Femur (tissue), 1 donor: ENCODE measurements at places on chromosomes 6 and 20.

GRCh38 chr6:113565306-113565705, 291.8 kb upstream of the MARCKS start:
- no peak for DNase-seq

GRCh38 chr6:1678201-1678600, 68.5 kb downstream of the FOXC1 start:
- DNase-seq: no peak

GRCh38 chr6:8180327-8181159, 78.2 kb upstream of the EEF1E1 start:
- DNase-seq: no peak

DNA sequence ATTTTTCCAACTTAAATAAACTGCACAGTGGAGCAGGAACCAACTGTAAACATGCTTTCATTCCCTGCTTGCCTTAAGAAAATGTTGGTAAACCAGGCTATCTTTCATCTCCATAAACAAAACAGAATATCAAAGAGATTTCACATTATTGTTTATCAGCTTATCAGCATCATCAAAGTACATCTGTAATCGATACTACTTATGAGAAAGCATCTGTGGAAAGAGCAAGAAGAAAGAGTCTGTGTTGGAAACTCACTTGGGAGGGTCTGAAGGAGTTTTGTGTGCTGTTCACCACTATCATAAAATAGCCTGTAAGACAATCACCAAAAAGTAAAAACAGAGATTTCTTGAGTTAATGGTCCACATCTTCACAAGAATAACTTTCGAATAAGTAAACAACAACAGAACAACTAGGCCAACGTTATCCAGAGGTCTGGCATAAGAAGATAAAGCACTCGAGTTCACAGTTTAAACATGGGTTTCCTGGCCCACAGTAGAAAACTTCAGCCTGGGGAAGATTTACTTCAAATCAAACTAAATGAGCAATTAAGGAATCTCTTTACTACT, 47.9 kb downstream of the EPB41L2 start:
- DNase-seq: no peak

DNA sequence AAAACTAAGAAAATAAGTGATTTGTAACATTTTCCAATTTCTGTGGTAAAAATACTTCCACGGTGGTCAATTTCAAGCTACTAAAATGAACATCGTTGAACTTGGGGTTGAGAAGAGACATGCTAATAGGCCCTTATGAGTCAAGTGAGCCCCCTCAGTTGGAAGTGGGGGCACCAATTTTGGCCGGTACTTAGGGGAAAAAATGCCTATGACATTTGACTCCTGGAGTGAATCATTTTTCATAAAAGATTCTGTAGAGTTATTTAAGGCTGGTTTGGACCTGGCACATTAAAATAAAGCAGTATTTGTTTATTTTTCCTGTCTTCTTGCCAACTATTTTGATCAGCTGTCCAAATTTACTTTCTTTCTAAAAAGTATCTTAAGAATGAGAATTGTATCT, 32.4 kb upstream of the CAP2 start:
- no peak for DNase-seq

DNA sequence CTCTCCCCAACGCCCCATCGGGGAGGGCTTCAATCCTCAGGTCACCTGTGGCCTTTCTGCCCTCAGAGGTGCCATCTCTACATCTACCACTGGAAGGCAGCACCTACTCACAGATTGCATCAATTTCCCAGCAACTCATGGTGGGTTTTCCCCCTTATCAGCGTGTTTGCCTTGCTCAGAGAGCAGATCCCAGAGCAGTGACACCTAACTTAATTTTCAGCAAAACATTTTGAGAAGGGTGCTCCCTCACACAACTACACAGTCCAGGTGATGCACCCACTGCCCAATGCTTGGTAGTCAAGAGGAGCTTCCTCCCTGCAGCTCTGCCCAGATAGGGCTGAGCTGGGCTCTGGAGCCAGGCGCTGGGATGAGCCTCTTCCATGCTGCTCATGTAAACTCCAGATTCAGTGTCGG, 48.2 kb downstream of the PLG start:
- DNase-seq: no peak

DNA sequence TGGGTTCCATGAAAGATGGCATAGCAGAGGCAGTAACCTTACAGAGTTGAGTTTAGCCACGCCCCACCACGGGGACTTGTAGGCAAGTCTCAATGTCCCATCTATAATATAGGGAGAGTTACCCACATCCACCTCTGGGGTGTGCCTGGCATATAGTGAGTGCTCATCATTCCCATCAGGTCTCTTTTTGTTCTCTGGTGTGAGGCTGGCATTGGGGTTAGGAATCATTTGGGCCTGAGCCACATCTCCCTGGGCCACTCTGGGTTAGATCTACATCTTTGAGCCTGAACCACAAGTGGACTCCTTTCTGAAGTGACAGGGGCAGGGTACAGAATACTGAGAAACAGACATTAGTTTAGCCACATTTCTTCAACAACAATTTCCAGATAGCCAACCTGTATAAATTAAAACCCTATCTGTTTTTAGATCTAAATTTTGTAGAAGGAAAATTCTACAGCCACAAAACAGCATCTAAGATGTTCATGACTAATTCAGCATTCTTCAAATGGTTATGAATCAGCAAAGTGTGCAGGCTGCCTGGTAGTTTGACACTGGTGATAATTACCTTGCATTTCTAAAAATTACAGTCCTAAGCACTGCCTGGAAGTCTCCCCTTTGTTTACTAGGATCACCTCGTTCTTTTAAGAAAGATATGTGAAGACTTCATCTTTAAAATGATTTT, 20.1 kb downstream of the RNF24 start:
- DNase-seq: no peak

DNA sequence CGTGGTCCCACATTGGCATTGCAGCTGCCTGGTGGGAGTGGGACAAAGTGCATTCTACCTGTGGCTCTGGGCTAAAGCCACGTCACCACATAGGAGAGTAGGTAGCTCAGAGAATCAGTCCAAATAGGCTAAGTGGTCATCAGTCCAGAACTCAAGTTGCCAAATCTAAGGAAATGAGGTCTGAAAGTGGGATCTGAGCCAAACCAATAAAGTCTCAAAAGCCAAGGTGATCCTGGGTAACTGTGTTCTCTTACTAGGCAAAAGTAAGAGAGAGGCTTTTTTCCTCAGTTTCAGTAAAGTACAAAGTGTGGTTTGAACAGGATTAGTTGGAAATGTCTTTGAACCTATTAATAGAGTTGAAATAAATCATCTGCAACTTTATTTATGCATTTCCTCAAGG, 68.6 kb upstream of the CNKSR3 start:
- DNase-seq: no peak

- DNase-seq: peak; percentile 86
These were observed 72.7 kb downstream of the TRAM2 start for GRCh38 chr6:52503851-52504781.

DNA sequence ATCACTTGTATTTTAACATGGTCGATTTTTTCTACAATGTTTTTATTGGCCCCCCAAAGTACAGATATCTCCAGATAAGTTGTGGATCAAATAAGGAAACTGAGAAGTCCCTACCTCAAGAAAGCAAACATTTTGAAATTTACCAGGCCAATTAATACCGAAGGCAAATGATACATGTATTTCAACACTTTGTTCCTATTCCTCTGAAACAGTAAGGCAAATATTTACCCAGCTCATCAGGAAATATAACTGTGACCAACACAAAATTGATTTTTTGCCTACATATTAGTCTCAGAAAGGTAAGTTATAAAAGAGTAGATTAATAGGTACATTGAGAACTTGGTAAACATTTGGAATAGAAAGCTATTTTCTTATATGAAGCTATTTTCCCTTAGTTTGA, 51.3 kb upstream of the ADGRF5 start:
- no peak for DNase-seq

DNA sequence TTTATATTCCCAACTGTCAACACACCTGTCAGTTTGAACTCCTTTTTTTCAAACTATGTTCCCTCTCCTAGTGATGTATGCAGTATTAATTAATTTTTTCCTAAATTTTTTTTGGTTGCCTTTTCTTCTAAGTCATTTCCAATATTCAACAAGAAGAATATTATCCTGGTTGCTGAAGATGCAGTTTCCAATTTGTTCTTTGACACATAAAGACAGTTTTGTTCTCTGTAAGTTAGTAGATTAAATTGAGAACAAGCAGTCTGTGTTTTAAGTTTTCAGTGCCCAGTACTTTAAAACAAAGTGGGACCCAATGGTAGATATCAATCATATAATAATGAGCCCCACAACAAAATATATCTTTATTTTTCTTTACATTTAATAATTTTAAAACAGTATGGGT, 47.3 kb downstream of the GJA1 start:
- DNase-seq: no peak

GRCh38 chr6:122374307-122374706, 25.1 kb upstream of the HSF2 start:
- DNase-seq: no peak

DNA sequence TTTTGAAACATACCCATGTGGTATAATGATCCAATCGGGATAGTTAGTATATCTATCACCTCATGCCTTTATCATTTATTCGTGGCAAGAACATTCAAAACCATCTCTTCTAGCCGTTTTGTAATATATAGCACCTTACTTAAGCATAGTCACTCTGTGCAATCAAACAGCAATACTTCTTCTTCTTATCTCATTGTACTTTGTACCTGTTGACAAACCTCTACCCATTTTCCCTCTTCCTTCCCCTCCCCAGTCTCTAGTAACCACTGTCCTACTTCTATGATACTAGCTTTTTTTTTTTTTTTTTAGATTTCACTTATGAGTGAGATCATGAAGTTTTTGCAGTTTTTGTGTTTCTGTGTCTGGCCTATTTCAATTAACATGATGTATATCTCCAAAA, 296.7 kb downstream of the EYS start:
- DNase-seq: no peak

- DNase-seq: no peak
These were observed 19.5 kb downstream of the KIAA0408 start for GRCh38 chr6:127439718-127440117.

GRCh38 chr20:61295249-61295648, 43.2 kb downstream of the CDH4 start:
- DNase-seq: no peak

GRCh38 chr20:49052334-49052733, 6.2 kb downstream of the CSE1L start:
- DNase-seq: no peak

DNA sequence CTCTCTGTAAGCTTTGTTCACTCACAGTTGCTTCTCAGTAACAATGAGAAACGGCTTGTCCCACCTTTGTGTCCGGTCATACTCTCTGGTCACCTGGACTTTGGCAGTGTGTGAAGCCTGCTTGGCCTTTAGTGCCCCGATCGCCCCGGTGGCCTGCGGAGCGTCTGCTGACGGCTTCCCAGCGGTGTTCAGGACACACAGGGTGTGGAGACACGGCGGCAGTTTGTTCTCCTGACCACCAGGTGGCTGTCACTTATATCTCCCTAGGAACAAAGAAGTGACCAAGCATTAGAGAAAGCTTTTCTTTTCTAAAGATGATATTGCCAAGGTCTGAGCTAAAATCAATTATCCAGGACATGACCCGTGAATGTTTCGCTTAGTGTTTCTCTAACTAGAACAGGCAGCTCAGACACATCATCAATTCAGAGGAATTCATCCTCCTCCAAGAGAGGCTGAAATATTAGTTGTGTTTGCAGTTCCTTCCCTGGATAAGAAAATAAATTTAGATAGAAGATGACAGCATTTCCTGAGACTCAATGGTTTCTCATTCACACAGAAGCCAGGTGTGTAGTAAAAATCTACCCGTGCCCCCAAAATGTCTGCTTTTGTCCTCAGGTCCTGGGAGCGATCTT, 167.4 kb upstream of the THBS2 start:
- no peak for DNase-seq

- no peak for DNase-seq
These were observed 15.7 kb downstream of the REM1 start for GRCh38 chr20:31490752-31491151.

DNA sequence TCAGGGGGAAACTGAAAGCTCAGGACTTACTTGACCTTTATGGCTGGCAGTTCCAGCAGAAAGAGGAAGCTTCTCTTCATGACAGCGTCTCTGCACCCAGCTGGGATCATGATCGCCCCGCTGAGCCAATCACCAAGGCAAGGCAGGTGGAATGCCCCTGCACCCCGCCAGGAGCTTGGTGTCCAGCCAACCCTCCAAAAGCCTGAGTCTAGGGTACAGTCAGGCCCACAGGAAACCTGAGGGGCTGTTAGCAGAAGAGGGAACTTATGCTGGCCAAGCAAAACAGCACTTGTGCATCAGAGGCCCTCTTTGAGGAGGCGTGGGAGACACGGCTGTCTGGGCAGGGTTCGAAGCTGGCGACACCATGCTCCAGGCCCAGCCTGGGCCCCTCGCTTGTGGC, 188.3 kb upstream of the GMDS start:
- DNase-seq: no peak

DNA sequence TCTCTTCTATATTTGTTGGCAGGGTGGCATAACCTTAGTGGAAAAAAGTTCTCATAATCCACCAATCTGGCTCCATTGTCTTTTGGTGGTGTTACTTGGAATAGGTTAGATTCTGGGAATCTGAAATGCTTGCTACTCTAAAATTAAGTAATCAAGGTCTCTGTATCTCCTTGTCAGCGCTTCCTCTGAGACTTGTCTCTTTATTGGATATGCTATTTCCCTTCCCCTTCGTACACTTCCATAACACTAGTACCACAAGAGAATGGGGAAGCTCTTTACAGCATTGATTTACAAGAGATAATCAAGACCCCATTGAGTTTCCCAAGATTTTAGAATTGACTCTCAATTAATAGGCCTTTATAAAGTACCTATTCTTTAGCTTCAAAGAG, 280.2 kb downstream of the ADGB start:
- DNase-seq: no peak

- no peak for DNase-seq
These were observed 14.0 kb downstream of the GCNT2 start for GRCh38 chr6:10535193-10535592.

DNA sequence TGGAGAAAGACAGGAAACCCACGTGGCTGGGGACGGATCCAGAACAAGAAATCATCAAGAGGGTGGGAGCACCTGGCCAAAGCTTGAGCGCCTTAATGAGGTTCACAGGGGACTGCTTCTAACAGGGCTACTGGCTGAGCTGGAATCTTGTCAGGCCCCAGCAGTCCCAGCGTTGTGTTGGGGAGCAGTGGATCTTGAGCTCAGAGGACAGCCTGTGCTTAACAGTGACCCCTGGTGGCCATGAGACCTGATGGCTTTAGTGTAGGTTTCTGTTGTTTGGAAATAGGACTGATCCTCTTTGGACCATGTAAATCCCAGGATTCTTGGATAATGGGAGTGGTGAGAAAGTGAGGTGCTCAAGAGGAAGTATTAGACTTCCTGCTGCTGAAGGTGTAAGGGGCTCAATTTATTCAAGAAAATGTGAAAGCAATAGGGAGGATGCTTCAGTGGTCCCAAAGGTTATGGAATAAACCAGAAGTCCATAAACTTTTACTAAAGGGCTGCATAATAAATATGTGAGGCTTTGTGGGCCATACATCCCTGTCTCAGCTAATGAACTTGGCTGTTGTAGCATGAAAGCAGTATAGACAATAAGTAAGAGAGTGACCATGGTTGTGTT, 216.2 kb downstream of the NFATC2 start:
- DNase-seq: no peak

GRCh38 chr20:21324126-21324525, 21.0 kb downstream of the XRN2 start:
- no peak for DNase-seq
